ENCODE measurements at places on chromosomes 1 and 21. TPM values are rescaled to one million over a fixed set of nuclear protein-coding genes. Genes with fewer than 3 reads are reported as not detected.

PRDM16 gene
- 0.09 TPM for total RNA-seq

GUCA2A gene
- total RNA-seq: not detected

GRIK1 gene
- not detected for total RNA-seq

HLCS gene
- total RNA-seq: 18.4 TPM

IL19 gene
- total RNA-seq: not detected

- no peaks in the 10 kb centered on the region for H3K27me3 ChIP-seq
- no peak overlapping the region for H3K27ac ChIP-seq
- no peak for DNase-seq
- no peak overlapping the region for H3K4me3 ChIP-seq
- H3K36me3 ChIP-seq: no peaks in the 10 kb centered on the region
- H3K4me1 ChIP-seq: no peaks in the 10 kb centered on the region
Observed at GRCh38 chr1:68223687-68224086, 8.6 kb downstream of the WLS start.

DNA sequence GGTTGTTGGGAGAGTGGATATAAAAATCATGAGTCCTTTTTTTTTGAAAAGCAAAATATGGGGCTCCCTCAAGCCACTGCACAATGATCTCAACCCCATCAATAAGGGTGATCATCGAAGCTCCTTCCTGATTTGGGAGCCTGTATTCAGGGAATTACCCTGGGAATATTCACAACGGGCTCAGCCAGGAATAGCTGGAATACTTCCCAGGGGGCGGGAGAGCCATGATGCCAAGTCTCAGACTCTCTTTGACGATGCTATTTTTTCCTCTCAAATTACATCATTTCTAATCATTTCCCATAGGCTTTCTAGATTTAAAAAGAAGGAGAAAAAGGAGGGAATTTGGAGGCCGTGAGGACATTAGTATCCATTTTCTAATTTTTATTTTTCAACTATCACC lies 18.4 kb downstream of the OLIG1 start:
- H3K27ac ChIP-seq: no peak overlapping the region
- DNase-seq: no peak
- H3K27me3 ChIP-seq: no peaks in the 10 kb centered on the region
- H3K4me3 ChIP-seq: no peak overlapping the region

DNA sequence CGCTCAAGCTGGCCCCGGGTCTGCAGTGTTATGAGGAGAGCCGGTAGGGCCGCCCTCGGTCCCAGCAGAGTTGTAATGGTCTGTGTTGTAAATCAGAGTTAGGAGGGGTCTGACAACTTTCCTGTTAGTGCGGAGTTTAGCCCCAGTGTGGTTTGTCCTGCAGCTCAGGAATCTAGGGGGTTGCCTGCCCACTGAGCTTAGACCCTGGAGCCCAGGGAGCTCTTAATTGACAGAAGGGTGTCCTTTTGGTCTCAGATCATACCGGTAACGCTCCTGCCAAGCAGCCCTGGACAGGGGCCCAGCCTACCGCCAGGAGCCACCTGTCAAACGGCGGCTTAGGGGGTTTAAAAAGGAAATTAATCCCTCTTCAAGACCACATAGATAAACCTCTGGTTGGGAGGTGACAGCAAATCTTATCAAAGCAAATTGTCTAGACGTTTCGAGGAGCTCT lies 164.4 kb downstream of the DYRK1A start:
- no peak overlapping the region for H3K27ac ChIP-seq
- H3K4me3 ChIP-seq: no peak overlapping the region
- peaks cover 8% of the 10 kb centered on the region for H3K36me3 ChIP-seq
- no peaks in the 10 kb centered on the region for H3K27me3 ChIP-seq

GRCh38 chr1:182702826-182703524 lies 18.6 kb upstream of the RGS8 start:
- H3K27ac ChIP-seq: no peak overlapping the region
- H3K4me1 ChIP-seq: no peaks in the 10 kb centered on the region
- DNase-seq: no peak
- peaks cover 52% of the 10 kb centered on the region for H3K27me3 ChIP-seq

DNA sequence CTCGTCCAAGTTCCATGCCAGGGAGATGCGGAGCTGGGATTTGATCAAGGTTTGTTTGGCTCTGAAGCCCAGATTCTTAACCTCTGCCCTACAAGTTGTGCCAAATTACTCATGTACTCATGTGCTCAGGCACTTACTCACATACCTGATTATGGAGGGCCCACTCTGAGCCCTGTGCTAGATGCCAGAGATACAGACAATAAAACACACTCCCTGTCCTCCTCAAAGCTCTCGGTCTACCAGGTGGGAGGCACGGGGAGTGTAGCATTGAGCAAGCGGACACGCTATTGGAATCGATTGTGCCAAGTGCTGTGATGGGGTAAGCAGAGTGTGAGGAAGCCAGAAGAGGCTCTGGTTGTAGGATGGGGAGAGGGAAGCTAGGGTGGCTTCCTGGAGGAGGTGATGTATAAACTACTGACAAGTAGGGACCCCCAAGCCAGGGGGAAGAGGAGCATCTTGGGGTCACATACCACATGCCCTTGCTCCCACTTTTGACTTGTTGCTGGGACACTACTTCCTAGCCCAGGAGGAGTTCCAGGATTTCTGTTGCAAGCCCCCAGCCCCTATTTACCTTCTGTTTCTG lies 49.8 kb upstream of the IFNLR1 start:
- peaks cover 13% of the 10 kb centered on the region for H3K36me3 ChIP-seq
- peak overlapping the region; percentile 74 for H3K27ac ChIP-seq
- DNase-seq: peak; percentile 24
- peaks cover 18% of the 10 kb centered on the region for H3K4me1 ChIP-seq

- H3K27ac ChIP-seq: no peak overlapping the region
- no peaks in the 10 kb centered on the region for H3K36me3 ChIP-seq
- H3K4me1 ChIP-seq: no peaks in the 10 kb centered on the region
Observed at GRCh38 chr1:10052347-10052746, 19.6 kb downstream of the UBE4B start.

- peak overlapping the region; percentile 38 for H3K27ac ChIP-seq
- H3K36me3 ChIP-seq: peaks cover 54% of the 10 kb centered on the region
- peaks cover 44% of the 10 kb centered on the region for H3K4me1 ChIP-seq
- peak; percentile 17 for DNase-seq
- peak overlapping the region; percentile 85 for H3K4me3 ChIP-seq
Observed at GRCh38 chr1:54887665-54888071, 673 bp upstream of the DHCR24 start.

DNA sequence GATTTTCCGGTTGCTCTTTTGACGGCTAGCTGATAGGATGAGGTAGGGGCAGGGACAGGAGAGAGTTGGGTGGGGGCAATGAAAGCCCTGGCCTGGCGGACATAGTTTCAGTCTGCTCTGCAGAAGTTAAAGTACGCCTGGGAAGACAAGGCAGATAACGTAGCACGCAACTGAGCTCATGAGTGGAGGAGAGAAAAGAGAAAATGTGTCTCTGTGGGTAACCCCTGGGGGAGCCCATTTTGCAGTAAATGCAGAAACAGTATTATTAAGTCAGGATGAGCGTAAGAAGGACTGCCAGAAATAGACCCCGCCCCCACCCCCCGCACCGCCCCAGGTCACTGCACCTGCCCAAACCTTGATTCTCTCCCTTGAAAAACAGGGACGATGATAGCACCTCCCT lies 51.7 kb upstream of the TARBP1 start:
- no peaks in the 10 kb centered on the region for H3K27me3 ChIP-seq
- H3K27ac ChIP-seq: no peak overlapping the region

- peak overlapping the region; percentile 35 for H3K4me3 ChIP-seq
- H3K36me3 ChIP-seq: peaks cover 57% of the 10 kb centered on the region
- H3K27ac ChIP-seq: peak overlapping the region; percentile 73
- no peak for DNase-seq
- peaks cover 76% of the 10 kb centered on the region for H3K4me1 ChIP-seq
Observed at GRCh38 chr1:221725735-221726672, 15.9 kb downstream of the DUSP10 start.

- H3K36me3 ChIP-seq: no peaks in the 10 kb centered on the region
- no peak for DNase-seq
- no peak overlapping the region for H3K4me3 ChIP-seq
- H3K27ac ChIP-seq: no peak overlapping the region
- H3K27me3 ChIP-seq: peaks cover 33% of the 10 kb centered on the region
- no peaks in the 10 kb centered on the region for H3K4me1 ChIP-seq
Observed at GRCh38 chr21:38119793-38120192, 137.0 kb upstream of the KCNJ15 start.

GRCh38 chr1:78715181-78715661 lies 65.6 kb downstream of the IFI44 start:
- no peak for DNase-seq
- H3K4me3 ChIP-seq: no peak overlapping the region
- no peaks in the 10 kb centered on the region for H3K27me3 ChIP-seq
- H3K4me1 ChIP-seq: no peaks in the 10 kb centered on the region
- H3K27ac ChIP-seq: no peak overlapping the region
- no peaks in the 10 kb centered on the region for H3K36me3 ChIP-seq

DNA sequence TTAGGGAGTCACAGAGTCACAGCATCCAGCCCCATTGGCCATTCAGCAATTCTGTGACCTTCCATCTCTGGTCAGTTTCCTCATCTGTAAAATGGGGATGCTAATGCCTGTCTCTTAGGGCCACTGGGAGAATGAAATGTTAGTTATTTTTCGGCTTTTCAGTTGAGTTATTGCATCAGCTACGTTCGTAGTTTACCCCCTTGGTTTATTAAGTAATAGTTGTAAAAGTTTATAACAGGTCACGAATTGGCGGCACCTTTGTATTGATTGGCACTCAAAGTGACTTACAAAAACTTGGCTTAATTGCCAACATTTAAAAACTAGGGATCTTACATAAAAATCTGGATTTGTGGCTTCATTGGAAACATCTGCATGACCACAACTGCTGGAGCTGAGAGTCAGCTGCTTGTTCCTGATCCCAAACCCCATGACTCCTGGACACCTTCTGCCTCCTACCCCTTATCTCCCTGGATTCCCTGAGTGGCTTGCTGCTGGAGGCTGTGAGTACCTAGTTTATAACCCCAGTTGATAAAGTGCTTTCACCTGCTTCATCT lies 23.0 kb upstream of the SLC1A7 start:
- no peaks in the 10 kb centered on the region for H3K36me3 ChIP-seq
- no peak overlapping the region for H3K4me3 ChIP-seq
- H3K27ac ChIP-seq: no peak overlapping the region
- H3K27me3 ChIP-seq: no peaks in the 10 kb centered on the region
- no peak for DNase-seq
- no peaks in the 10 kb centered on the region for H3K4me1 ChIP-seq

- peak overlapping the region; percentile 74 for H3K27ac ChIP-seq
- H3K4me1 ChIP-seq: peaks cover 39% of the 10 kb centered on the region
- no peak overlapping the region for H3K4me3 ChIP-seq
- H3K36me3 ChIP-seq: no peaks in the 10 kb centered on the region
- H3K27me3 ChIP-seq: no peaks in the 10 kb centered on the region
- DNase-seq: no peak
Observed at GRCh38 chr1:7301664-7301981, 469.5 kb upstream of the VAMP3 start.

DNA sequence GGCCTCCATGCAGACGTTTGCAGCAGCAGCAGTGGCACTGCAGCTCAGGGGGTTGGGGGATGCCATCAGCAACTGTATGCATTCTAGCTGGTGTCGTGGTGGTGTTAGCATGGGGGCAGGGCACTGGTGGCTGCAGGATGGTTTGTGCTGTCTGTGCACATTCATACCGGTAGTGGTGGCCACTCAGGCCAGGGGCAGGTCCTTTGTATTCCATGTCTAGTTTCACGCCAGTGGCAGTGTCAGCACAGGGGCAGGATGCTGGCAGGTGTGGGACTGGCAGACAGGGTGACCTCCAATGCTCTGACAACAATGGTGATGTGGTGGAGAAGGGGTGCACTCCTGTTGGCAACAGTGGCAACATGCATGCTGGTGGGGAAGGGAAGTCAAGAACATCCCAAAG lies 194.2 kb upstream of the LRRC7 start:
- no peak for DNase-seq
- H3K4me1 ChIP-seq: no peaks in the 10 kb centered on the region
- H3K27me3 ChIP-seq: no peaks in the 10 kb centered on the region
- no peak overlapping the region for H3K4me3 ChIP-seq
- no peak overlapping the region for H3K27ac ChIP-seq

DNA sequence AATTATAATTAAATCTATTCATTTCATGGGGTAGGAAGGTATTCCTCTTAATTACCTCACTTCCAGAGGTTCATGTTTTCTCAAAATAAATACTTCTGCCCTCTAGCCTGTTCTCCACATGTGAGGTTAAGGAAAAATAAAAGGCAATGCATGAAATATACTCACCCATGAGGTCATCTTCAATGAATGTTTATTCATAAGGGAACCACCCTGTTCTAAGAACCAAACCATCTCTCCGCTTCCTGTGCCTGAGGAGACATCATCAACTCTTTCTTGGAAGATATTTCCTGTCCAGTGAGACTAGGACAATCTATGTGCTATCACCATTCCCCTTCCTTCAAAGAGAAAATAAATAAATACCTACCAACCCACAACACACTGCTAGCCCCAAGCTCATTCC lies 513.7 kb upstream of the PLXNA2 start:
- no peaks in the 10 kb centered on the region for H3K36me3 ChIP-seq
- no peak for DNase-seq
- H3K4me3 ChIP-seq: no peak overlapping the region
- no peaks in the 10 kb centered on the region for H3K4me1 ChIP-seq
- no peaks in the 10 kb centered on the region for H3K27me3 ChIP-seq

DNA sequence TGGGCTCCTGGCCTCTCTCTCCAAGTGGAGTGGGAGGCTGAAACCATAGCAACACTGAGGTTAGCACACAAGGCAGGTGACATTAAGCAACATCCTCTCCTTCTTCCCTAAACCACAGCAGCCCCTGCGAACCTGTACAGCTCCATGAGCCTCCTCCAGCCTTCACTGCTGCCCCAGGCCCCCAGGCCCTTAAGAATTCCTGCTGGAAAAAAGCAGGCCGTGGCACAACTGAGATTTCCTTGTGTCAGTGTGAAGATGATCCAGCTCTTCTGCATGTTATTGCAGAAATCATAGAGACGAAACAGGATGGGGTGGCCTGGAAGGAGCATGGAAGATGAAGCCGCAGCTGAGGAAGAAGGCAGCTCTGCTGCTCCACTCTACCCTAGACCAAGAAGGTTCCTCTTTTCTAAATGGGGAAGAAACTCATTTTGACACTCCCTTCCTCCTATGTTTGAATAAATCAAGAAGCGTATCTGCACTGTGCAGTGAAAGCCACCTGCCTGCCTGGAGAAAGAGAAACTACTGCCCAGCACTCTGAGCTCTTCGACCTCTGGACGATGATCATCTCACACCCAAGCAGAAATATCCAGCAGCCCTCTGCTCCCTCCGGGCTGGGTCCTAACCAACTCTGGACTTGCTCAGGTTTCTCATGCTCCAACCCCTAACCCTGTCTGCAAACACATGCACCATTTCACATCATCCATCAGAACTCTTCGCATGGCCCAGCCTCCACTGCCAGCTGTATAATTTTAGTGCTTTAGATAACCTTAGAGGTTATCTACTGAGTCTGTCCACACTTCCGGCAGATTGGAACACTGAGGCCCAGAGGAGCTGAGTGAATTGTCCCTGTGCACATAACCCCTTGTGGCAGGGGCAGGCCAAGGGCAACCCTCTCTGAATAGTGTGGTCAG lies 20.7 kb downstream of the SH3BP5L start:
- H3K4me1 ChIP-seq: no peaks in the 10 kb centered on the region
- no peak overlapping the region for H3K27ac ChIP-seq
- H3K36me3 ChIP-seq: peaks cover 4% of the 10 kb centered on the region

All from Calu3 (cell line).